ENCODE measurements at places on chromosomes 7 and 10. TPM values are rescaled to one million over a fixed set of nuclear protein-coding genes. Genes with fewer than 3 reads are reported as not detected.

CCNJ gene
- total RNA-seq = 6.0 TPM

FAM25C gene
- not detected for total RNA-seq

RBP4 gene
- 6.5 TPM for total RNA-seq

RAB19 gene
- total RNA-seq = not detected

SLC39A12 gene
- total RNA-seq = not detected

VWA2 gene
- 2.2 TPM for total RNA-seq

PCLO gene
- 6.7 TPM for total RNA-seq

- no peak for DNase-seq
Measured at GRCh38 chr7:26112203-26112740, 39.7 kb upstream of the NFE2L3 start.

DNA sequence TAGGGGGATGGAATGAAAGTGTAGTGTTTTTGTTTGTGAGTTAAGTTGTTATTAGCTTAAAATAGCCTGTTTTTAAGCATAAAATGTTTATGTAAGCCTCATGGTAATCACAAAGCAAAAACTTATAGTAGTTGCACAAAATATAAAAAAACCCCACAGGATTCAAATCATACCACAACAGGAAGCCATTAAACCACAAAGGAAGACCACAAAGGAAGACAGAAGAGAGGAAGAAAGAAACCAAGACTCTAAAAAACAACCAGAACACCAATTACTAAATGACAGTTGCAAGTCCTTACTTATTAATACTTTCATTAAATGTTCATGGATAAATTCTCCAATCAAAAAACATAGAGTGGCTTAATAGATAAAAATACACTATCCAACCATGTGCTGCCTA lies 63.6 kb downstream of the ANKRD7 start:
- DNase-seq = no peak

GRCh38 chr7:2926896-2927405 lies 82.8 kb upstream of the GNA12 start:
- DNase-seq = no peak

- no peak for DNase-seq
Measured at GRCh38 chr7:36686499-36686898, 37.8 kb downstream of the AOAH start.

DNA sequence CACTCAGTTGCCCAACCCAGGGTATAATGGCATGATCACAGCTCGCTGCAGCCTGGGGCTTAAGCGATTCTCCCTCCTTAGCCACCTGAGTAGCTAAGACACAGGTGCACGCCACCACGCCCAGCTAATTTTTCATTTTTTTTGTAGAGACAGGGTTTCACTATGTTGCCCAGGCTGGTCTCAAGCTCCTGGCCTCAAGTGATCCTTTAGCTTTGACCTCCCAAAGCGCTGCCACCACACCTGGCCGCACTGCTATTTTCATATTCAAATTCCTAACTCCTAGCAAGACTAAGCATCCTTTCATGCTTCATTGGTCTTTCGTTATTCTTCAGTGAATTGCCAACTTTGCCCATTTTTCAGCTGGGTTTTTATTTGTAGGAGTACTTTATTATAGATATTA lies 30.4 kb upstream of the DAGLB start:
- DNase-seq = no peak

DNA sequence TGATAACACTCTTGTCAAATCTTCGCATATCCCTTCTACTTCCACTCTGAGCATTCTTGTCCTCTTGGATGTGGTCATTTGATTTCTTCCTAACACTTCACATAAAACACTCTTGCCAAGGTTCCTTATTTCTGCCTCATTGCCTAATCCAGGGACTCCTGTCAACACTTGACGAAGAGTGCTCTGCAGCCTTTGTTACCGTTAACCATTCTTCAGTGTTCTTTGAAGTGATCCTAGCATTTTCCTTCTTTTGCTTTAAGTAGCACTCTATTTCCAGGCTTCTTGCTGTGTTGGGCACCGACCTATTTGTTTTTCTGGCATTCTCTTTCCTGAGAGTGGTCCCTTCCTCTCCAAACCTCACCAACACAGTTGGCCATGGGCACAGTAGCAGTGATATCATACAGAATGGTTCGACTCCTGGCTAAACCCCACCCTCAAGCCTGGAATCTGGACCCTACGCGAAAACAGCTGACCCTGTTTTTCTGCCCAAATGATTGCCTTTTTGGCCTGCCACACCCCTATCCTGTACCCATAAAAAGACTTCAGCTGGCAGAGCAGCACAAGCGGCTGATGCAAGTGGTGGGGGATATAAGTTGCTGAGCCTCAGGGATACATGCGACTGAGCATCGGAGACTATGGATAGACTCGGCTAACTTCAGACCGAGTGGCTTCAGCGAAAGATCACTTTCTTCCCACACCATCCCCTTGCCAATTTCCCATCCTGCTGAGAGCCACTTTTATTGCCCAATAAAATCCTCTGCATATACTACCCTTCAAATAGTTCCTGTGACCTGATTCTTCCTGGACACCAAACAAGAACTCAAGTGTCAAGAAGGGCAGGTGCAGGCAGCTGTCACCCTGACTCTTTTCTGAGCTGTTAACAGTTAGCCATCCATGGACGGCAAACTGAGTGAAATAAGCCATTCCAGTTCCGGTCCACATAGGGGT lies 820.6 kb downstream of the CCSER2 start:
- DNase-seq = no peak

GRCh38 chr7:1704811-1705738 lies 35.0 kb downstream of the ELFN1 start:
- no peak for DNase-seq

- no peak for DNase-seq
Measured at GRCh38 chr7:14604606-14605005, 297.9 kb downstream of the DGKB start.

DNA sequence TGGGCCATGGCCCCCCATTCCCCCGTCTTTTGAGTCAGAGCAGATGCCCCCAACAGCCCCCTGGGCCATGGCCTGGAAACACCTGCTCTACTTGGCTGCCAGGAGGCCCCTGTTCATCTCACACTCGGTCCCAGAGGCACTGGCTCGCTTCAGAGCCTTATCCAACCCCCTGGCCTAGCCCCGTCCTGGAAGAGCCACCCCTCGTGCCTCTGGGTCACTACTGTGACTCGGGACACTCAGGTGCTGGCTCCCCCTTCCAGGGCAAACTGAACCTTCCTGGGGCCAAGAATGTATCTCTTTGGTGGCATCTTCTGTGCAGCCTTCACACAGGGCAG lies 7.0 kb downstream of the POLR2J start:
- DNase-seq = no peak

DNA sequence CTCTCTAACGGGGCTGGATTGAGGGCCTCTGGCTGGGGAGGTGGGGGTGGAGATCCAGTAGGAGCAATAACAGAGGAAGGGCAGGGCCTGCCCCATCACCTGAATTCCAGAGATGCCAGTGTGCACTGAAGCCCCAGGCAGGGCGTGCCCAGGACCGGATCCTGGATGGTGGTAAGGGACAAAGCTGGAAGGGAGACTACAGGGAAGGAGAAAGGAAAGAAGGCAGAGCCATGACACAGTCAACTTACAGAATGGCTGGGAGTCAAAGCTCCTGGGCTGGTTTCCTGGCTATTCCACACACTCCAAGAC lies 666 bp downstream of the TMEM139 start:
- peak; percentile 21 for DNase-seq

DNA sequence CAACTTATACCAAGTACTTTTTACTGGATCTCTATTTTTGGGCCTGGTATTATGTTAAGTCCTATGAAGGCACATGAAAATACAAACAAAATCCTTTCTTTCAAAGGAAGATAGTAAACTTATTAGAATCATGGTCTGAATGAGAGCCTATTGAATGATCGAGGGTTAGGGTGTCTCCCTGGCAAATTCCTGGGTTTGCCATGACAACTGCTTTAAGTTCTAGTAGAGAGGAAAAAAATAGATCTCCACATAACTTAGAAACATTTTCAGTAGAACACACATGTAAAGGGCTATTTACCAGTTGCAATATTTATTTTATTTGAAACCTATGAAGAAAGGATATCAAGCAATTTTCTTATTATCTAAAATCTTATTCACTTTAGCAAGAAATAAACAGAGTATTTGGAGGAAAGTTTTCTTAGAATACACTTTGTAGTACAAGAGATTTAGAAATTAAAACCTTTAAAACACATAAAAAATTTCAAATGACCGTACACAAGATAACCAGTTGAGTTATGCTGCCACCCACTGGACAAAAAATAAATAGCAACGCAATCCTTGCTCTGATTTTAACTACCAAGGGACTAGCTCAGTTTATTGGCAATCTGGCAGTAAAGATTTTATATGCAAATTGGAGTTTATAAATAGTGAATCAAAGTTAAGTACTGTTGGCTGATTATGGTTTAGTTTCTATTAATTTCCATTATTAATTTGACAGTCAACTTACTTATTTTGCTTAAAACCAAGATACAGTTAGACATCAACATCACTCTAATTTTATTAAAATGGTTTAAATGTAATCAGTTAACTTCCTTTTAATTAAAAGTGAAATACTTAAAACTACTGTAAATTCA lies 33.9 kb downstream of the CACUL1 start:
- peak; percentile 68 for DNase-seq

GRCh38 chr10:73908853-73909539 lies 1.9 kb upstream of the PLAU start:
- DNase-seq = peak; percentile 50
